ENCODE measurements at places on chromosomes 2 and 18.

DNA sequence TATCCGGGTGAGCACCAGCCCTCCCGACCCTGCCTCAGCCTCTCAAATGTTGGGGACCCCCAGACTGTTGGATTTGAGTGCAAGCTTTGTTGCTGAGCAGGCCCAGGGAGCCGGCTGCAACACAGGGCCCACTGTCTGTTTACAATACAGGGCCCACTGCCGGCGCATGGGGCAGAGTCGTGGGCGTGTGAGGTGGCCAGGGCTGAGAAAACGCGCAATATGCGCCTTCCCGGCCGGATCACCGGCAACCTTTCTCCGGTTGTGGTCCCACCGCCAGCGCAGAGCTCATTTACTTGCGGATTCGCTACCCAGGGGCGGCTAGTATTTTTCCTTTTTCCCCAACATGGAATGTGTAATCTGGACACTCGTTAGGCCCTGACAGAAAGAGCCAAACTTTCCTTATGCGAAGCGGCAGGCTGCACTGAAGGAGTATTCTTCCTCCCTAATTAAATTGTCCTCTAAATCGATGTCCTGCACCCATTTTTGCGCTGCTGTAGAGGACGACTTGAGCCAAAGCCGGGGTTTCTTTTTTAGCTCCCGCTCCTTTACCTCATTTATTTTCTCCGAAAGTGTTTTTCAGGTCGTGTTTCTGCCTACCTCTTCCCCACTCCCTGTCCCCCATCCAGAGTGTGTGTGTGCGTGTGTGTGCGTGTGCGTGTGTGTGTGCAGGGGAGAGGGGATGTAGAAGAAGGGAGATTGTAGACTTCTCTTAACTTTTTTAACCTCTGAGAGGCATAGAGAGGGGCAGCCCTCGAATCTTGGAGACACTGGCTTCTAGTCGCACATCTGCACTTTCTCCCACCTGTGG, 2.7 kb downstream of the OTX1 start:
- H3K27ac ChIP-seq: no peak overlapping the region
- H3K4me3 ChIP-seq: no peak overlapping the region
- peaks cover 7% of the 10 kb centered on the region for H3K4me1 ChIP-seq

DNA sequence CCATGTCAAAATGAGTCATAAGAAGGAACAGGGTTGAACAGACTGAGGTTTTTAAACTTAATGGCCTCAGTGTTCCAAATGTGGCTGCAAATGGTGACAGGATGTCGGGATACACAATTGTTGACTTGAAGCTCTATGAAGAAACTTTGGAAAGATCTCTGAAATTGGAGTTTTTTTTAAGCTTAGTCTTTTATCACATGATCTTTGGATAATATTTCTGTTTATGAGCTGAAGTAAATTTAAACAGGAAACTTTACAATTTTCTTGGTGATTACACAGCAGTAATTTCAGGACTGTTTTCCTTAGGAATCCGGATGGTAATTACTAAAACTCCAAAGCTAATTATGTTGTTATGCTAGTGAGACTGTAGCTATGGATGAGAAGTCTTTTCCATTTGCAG, 199.1 kb upstream of the NRXN1 start:
- H3K27ac ChIP-seq: no peak overlapping the region
- H3K27me3 ChIP-seq: no peaks in the 10 kb centered on the region
- no peak for DNase-seq
- no peak overlapping the region for H3K4me3 ChIP-seq
- no peaks in the 10 kb centered on the region for H3K36me3 ChIP-seq

GRCh38 chr2:20604951-20605381, 45.9 kb downstream of the HS1BP3 start:
- H3K36me3 ChIP-seq: no peaks in the 10 kb centered on the region
- no peaks in the 10 kb centered on the region for H3K27me3 ChIP-seq
- peaks cover 7% of the 10 kb centered on the region for H3K4me1 ChIP-seq
- H3K4me3 ChIP-seq: no peak overlapping the region
- no peak overlapping the region for H3K27ac ChIP-seq

GRCh38 chr2:241860184-241861078, 1.7 kb upstream of the PDCD1 start:
- H3K27ac ChIP-seq: no peak overlapping the region
- H3K4me3 ChIP-seq: peak overlapping the region; percentile 32

- peak overlapping the region; percentile 83 for H3K27ac ChIP-seq
- no peaks in the 10 kb centered on the region for H3K36me3 ChIP-seq
- no peaks in the 10 kb centered on the region for H3K27me3 ChIP-seq
- peaks cover 23% of the 10 kb centered on the region for H3K4me1 ChIP-seq
- H3K4me3 ChIP-seq: peak overlapping the region; percentile 89
- no peak for DNase-seq
Measured at GRCh38 chr2:37323781-37324535, 675 bp downstream of the PRKD3 start.

- no peak for DNase-seq
- H3K27me3 ChIP-seq: no peaks in the 10 kb centered on the region
- no peak overlapping the region for H3K27ac ChIP-seq
- H3K36me3 ChIP-seq: no peaks in the 10 kb centered on the region
- no peaks in the 10 kb centered on the region for H3K4me1 ChIP-seq
Measured at GRCh38 chr18:31634331-31634713, 42.6 kb downstream of the TTR start.

DNA sequence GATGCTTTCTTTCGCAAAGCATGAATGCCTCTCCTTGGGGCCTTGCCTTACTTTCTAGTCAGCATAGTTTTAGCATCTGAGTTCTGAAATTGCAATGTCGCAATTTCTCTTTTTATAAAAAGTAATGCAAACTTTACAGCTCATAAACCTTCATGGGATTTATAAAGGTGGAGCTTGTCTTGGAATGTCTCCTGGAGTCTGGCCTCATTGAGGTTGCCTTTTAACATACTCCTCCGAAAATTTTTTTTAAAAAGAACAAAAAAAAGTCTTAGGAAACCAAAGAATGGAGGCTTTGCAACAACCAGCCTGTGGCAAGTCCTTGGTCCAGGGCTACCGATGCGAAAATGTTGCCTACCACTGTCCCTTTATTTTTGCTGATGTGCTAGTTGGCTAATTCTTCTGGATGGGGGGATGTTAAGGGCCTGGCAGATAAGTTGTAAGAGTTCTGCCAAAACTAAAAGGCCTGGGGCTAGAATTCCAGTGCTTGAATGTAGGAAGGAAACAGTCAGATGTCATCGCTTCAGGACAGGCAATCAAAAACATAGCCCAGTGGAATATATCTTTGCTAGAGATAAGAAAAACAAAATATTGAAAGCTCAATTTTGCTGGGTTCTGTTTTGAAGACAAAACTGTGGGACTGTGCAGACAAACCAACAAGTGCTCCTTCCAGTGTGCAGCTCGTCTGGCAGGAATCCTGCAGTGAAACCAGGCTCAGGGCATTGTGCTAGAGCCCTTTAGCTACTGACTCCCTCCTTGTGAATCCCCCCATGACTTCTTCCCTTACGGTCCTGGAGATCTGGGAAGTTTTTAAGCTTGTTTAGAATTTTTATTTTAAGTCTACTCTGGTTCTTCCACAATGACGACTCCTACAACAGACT, 213.0 kb downstream of the PIEZO2 start:
- no peaks in the 10 kb centered on the region for H3K36me3 ChIP-seq
- DNase-seq: no peak

GRCh38 chr2:71710367-71711132, 257.2 kb downstream of the DYSF start:
- no peak for DNase-seq
- no peaks in the 10 kb centered on the region for H3K4me1 ChIP-seq
- H3K27ac ChIP-seq: no peak overlapping the region
- H3K27me3 ChIP-seq: peaks cover 16% of the 10 kb centered on the region

DNA sequence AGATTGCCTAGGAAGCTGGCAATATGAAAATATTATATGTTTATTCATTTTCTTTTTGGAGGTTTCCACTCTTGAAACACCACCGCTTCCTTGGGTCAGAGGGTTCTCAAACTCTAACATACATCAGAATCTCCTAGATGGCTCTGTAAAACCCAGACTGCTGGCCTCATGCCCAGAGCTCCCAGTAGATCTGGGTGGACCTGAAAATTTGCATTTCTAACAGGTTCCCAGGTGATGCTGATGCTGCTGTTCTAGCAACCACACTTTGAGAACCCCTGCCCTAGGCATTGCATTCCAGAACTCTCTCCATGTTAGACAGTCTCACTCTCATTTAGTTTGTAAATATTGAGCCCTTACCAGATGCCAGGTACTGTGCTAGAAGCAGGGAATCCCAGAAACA, 139.4 kb downstream of the FAM210A start:
- H3K4me3 ChIP-seq: no peak overlapping the region
- H3K4me1 ChIP-seq: no peaks in the 10 kb centered on the region
- no peaks in the 10 kb centered on the region for H3K27me3 ChIP-seq
- no peak overlapping the region for H3K27ac ChIP-seq
- no peaks in the 10 kb centered on the region for H3K36me3 ChIP-seq

- H3K36me3 ChIP-seq: no peaks in the 10 kb centered on the region
- H3K27ac ChIP-seq: no peak overlapping the region
- H3K4me1 ChIP-seq: no peaks in the 10 kb centered on the region
- DNase-seq: no peak
Measured at GRCh38 chr2:80365762-80366161, 61.2 kb upstream of the LRRTM1 start.

- no peak for DNase-seq
- H3K4me3 ChIP-seq: no peak overlapping the region
- H3K27me3 ChIP-seq: no peaks in the 10 kb centered on the region
- peaks cover 41% of the 10 kb centered on the region for H3K4me1 ChIP-seq
Measured at GRCh38 chr2:23753291-23754010, 173.5 kb downstream of the ATAD2B start.

DNA sequence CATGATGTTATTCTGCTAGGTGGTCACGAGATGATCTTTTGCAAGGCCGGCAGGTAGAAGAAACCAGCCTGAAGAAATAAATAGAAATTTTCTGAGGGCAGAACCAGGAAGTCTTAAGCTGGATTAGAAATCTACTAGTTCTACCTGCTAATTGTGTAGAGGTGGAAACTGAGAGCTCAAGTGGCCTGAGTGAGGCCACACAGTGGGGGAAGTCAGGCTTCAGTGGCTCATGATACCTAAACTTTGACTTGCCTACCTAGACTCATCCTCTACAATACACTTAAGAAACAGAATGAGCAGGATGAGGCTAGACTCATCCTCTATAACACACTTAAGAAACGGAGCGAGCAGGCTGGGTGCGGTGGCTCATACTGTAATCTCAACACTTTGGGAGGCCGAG, 134.9 kb upstream of the NDUFV2 start:
- H3K36me3 ChIP-seq: no peaks in the 10 kb centered on the region
- DNase-seq: no peak
- no peak overlapping the region for H3K4me3 ChIP-seq

GRCh38 chr2:80459028-80459427, 154.5 kb upstream of the LRRTM1 start:
- no peaks in the 10 kb centered on the region for H3K36me3 ChIP-seq
- H3K4me3 ChIP-seq: no peak overlapping the region
- H3K27me3 ChIP-seq: no peaks in the 10 kb centered on the region

GRCh38 chr18:35189510-35189909, 51.3 kb upstream of the ZNF397 start:
- peaks cover 3% of the 10 kb centered on the region for H3K27me3 ChIP-seq

GRCh38 chr18:69400253-69400975, at the start of gene DOK6:
Gene DOK6 (plus strand): TSS chr18:69400888.
- no peak for DNase-seq
- H3K4me1 ChIP-seq: no peaks in the 10 kb centered on the region
- no peaks in the 10 kb centered on the region for H3K36me3 ChIP-seq
- H3K27ac ChIP-seq: no peak within 1 kb of the TSS
- peaks cover 34% of the 10 kb centered on the region for H3K27me3 ChIP-seq
- no peak within 1 kb of the TSS for H3K4me3 ChIP-seq

- no peak overlapping the region for H3K27ac ChIP-seq
- H3K27me3 ChIP-seq: no peaks in the 10 kb centered on the region
- H3K4me1 ChIP-seq: no peaks in the 10 kb centered on the region
- no peaks in the 10 kb centered on the region for H3K36me3 ChIP-seq
- H3K4me3 ChIP-seq: no peak overlapping the region
- no peak for DNase-seq
Measured at GRCh38 chr18:79011300-79011870, 31.8 kb downstream of the SALL3 start.

DNA sequence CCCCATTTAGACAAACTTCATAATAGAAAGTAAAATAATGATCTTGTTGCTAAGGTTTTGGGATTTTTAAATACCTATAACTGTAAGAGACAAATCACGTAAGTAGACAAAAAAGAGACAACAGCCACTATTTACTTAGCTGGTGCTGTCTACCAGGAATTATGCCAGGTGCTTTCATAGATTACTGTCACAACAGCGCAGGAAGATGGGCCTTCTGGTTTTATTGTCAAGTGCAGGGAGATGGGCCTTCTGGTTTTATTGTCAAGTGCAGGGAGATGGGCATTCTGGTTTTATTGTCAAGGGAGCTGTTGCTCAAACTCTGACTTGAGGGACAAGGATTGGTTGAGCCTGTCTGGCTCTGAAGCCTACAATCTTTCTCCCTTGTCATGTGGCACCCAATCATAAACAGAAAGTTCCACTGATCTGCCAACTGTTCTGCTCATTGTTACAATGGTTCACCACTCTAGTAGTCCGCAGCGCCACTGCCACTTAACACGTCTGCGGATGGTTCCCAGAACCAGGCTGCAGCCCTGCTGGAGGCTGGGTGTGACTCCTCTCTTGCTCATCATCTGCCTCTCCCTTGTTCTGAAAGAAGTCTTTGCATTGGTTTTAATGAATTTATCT, 95.0 kb downstream of the RNF144A start:
- no peaks in the 10 kb centered on the region for H3K36me3 ChIP-seq
- peaks cover 3% of the 10 kb centered on the region for H3K27me3 ChIP-seq
- H3K27ac ChIP-seq: no peak overlapping the region
- peaks cover 3% of the 10 kb centered on the region for H3K4me1 ChIP-seq

- H3K4me3 ChIP-seq: no peak overlapping the region
- DNase-seq: no peak
- no peaks in the 10 kb centered on the region for H3K36me3 ChIP-seq
- H3K27me3 ChIP-seq: peaks cover 5% of the 10 kb centered on the region
- no peaks in the 10 kb centered on the region for H3K4me1 ChIP-seq
Measured at GRCh38 chr2:112199188-112199587, 55.7 kb downstream of the ZC3H8 start.

- no peaks in the 10 kb centered on the region for H3K36me3 ChIP-seq
- DNase-seq: no peak
- H3K4me1 ChIP-seq: no peaks in the 10 kb centered on the region
Measured at GRCh38 chr2:126913881-126914615, 15.4 kb downstream of the TEX51 start.

DNA sequence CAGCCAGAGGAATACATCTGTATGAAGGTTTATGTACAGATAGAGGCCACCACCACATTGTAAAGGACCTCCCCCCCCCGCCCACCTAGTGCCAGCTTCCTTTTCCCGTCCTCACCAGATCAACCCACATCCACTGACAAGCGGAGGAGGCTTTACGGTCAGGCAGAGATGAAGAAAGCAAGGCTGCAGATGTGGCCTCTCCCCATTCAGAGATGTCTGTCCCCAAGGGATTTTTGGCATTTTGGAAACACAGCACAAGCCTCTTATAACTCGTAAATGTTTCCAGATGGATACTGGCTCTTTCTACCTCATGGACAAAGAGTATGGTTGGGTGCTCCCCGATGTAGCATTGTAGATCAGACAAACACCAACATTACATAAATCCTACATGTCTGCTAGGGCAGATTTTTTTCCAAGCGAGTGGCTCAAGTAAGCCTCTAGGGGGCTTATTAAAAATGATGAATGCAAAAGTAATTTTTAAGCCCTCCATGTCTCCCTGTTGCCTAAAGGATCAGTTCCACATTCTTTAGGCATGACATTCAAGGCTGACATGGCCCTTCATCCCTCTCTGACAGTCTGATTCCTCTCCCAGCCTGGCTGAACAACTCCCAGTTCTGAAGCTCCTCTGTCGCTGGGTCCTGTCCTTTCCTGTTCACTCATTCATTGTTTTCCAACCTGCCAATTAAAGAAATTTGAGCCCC, 11.7 kb downstream of the VIT start:
- no peaks in the 10 kb centered on the region for H3K36me3 ChIP-seq
- H3K4me1 ChIP-seq: peaks cover 37% of the 10 kb centered on the region
- H3K4me3 ChIP-seq: no peak overlapping the region
- no peak for DNase-seq
